H9 (cell line): ENCODE measurements at places on chromosomes 2 and 18. TPM values are rescaled to one million over a fixed set of nuclear protein-coding genes. Genes with fewer than 3 reads are reported as not detected.

Gene SERPINB13
- not detected in 2 replicates for total RNA-seq

Gene MTHFD2
- 186 and 201 TPM in 2 replicates for total RNA-seq

Gene SLC5A7
- total RNA-seq = 0.11 TPM in 1 of 2 replicates, not detected in the other

Gene TMEM247
- not detected in 2 replicates for total RNA-seq

Gene FAM110C
- total RNA-seq = 3.4 and 3.6 TPM in 2 replicates
